ENCODE measurements at places on chromosomes 6 and 20.

DNA sequence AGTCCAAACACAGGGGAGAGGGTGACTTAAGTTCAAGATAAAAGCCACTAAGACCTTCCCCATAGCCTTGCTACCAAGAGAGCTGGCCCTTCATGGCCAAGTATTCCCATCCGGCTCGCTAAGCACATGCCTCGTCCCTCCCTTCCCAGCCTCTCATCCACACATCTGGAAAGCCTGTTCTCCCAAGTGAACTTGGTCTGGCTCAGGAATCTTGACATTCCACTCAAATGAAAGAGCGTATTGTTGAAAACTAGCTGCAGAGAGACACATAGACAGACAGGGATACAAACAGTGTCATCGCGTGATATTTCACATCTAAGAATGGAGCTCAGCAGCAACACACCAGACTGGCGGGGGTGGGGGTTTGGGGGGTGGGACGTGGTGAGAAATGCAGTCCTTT is 182.8 kb upstream of the FOXQ1 start:
- DNase-seq: no peak

GRCh38 chr6:142900227-142900971 is 44.6 kb downstream of the HIVEP2 start:
- DNase-seq: no peak

GRCh38 chr20:43996240-43996930 is 81.7 kb downstream of the TOX2 start:
- no peak for DNase-seq

- DNase-seq: no peak
These were observed 187.7 kb downstream of the SOD2 start for GRCh38 chr6:159505140-159505922.

DNA sequence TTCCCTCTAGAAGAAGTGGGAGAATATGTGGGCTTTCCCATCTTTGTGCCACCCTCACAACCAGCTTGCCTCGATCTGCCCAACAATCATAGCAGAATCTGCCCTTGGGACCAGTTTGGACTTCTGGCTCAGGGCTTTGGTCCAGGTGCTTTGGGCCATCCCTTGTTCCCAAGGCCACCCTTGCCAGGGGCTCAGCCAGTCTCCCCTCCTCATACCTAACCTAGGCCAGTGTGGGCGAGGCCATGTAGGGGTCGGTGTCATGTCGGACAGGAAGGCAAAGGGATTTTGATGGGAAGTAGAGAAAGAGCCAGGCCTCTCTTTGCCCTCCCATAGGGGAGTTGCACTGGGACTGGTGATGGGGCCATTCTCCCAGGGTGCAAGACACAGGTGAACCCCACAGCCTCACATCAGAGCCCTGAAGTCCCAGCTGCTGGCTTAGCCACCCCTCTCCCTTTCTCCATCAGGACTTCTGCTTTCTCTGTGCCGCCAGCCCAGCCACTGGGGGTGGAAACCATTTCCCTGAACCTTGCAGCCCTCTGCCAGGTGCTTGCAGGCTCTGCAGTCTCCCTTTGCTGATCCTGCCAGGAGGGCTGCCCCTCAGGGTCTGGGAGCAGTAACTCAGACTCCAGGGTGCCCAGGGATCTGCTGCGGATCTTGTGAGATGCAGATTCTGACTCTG is 60.7 kb downstream of the SLC24A3 start:
- DNase-seq: no peak

DNA sequence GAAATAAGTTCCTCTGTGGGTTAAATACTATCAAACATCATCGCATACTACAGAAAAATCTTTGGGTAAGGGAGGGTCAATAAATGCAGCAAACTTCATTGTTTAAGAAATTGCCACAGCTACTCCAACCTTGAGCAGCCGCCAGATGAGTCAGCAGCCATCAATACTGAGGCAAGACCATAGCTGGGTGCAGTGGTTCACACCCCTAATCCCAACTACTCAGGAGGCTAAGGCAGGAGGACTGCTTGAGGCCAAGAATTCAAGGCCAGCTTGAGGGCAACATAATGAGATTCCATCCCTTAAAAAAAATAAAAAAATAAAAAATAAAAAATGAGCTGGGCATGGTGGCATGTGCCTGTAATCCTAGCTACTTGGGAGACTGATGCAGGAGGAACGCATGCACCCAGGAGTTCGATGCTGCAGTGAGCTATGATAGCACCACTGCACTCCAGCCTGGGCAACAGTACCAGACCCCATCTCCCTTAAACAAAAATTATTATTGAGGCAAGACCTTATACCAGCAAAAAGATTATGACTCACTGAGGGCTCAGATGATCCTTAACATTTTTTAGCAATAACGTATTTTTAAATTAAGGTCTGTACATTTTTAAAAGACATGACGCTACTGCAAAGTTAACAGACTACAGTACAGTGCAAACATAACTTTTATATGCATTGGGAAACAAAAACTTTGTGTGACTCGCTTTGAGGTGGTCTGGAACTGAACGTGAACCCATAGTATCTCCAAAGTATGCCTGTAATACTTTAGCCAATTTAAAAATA is 8.8 kb downstream of the SRPK1 start:
- no peak for DNase-seq

- DNase-seq: no peak
These were observed 179.4 kb upstream of the AFDN start for GRCh38 chr6:167647306-167647705.

GRCh38 chr6:137150072-137150471 is 23.4 kb downstream of the IL22RA2 start:
- no peak for DNase-seq

DNA sequence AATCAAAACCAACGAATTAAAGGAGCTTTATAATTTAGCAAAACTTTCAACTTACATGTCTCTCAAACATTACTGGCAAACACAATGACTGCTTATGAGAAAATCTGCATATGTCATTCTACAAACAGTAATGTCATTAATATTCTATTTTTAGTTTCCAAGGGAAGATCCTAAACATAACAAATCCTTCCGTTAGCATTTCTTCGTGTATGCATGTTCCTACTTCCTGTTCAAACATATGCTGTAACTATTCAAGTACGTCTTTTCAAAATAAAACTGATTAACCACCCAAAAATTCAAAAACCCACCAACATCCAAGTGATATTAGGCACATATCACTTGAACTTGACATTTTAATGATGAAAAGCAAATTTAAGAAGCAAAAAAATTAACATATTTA is 131.3 kb downstream of the HACE1 start:
- DNase-seq: no peak

- DNase-seq: no peak
These were observed 381.2 kb downstream of the CD83 start for GRCh38 chr6:14498748-14499147.
